Upper lobe of left lung (tissue), 6 donors: ENCODE measurements at places on chromosomes 2 and 18. TPM values are rescaled to one million over a fixed set of nuclear protein-coding genes. Genes with fewer than 3 reads are reported as not detected.

DNA sequence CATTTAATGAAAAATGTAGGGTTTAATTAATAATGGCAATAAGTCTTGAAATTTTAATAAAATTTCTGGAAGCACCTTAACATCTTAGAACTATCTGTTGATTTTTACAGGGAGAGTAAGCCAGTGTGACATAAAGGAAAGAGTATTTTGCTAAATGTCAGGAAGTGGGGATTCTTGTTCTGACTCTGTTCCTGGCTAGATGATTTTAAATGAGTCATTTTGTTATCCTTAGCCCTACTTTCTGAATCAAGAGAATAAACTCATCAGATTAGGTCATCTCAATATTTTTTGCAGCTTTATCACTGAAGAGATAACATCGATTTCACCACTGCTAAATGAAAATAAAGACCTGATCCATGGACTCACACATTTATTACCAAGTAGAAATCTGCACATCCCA is 377.5 kb upstream of the CYRIA start:
- DNase-seq = no peak

Gene FOXI3
- not detected for total RNA-seq

Gene CFAP65
- 0.26 TPM for total RNA-seq

- DNase-seq = no peak
Observed at GRCh38 chr18:48932822-48933510, 17.8 kb downstream of the SMAD7 start.

DNA sequence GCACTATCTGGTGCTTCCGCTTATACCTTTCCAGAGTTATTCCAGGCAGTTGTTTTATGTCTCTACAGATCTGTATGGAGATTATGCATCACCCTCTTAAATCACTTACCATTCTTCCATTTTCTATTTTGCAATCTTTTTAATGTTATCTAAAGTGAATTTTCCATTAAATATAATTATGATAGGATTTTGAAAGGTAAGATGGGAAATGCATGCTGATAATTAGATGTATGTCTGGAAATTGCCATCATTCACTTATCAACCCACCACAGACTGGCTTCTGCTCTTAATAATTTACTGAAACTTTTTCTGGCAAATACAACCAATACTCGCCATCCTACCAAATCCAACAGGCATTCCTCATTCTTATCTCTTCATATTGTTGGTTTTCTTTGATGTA is 227.4 kb upstream of the MC4R start:
- DNase-seq = no peak

- DNase-seq = no peak
Observed at GRCh38 chr18:12456441-12456840, 48.7 kb downstream of the PRELID3A start.

DNA sequence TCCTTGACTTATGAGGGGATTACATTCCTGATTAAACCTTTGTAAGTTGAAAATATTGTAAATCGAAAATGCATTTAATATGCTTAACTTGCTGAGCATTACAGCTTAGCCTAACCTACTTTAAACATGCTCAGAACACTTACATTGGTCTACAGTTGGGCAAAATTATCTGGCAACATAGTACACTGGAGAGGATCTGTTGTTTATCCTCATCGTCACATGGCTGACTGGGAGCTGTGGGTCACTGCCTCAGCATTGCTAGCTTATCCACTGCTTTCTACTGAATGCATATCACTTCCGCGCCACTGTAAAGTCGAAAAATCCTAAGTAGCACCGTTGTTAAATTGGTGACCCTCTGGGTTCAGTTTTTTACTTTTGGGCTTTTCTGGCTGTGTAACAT is 13.7 kb downstream of the PMS1 start:
- DNase-seq = no peak

DNA sequence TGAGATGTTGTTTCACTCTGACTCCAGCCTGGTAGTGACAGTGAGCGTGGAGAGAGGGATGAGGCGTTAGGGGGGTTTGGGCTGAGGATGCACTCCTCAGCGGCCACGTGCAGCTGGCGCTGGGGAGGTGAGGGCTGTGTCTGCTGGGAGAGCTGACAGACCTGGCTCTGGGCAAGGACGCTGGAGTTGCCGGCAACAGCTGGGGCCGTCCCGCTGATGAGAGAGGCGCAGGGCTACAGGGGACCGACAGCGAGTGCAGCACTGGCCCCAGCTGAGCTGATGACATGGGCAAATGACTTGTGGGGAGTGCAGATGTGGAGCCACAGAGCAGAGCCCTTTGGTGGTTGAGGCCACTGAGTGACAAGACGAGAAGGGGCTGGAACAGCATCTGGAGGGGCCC is 38.4 kb downstream of the COA5 start:
- DNase-seq = no peak

DNA sequence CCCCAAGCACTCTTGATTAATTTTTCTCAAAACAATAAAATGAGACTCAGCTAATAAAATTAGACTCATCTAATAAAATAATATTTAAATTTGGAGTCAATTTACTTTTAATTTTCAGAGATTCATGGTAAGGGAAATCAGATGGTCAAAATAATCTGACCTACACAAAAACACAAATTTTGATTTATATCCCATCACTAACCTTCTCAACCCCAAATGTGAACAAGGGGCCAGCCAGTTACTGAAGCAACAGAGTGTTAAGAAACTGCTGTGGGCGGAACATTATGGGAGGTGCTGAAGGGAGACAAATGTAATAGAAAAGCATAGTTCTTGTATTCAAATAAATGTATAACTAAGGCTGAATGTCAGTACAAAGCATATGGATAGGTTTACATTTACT is 28.5 kb upstream of the PPP3R1 start:
- no peak for DNase-seq

Gene ZNF385B
- 93.5 TPM for total RNA-seq

DNA sequence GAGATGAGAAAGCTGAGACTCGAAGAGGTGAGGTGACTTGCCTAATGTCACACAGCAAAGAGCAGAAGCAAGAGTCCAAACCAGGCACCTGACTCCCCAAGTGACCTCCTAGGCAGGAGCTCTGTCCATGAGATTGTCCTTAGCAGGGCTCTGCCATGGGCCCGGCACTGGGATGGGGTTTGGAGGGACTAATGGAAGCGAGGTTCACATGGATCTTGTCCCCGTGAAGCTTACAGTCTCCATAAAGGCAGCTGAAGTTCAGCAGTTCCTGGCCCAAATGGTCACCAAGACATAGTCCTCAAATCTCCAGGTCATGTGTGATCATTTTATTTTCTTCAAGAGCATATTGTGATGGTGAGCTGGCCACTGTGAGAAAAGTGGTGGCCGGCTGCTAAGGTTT is 57.0 kb upstream of the AFF3 start:
- DNase-seq = no peak

DNA sequence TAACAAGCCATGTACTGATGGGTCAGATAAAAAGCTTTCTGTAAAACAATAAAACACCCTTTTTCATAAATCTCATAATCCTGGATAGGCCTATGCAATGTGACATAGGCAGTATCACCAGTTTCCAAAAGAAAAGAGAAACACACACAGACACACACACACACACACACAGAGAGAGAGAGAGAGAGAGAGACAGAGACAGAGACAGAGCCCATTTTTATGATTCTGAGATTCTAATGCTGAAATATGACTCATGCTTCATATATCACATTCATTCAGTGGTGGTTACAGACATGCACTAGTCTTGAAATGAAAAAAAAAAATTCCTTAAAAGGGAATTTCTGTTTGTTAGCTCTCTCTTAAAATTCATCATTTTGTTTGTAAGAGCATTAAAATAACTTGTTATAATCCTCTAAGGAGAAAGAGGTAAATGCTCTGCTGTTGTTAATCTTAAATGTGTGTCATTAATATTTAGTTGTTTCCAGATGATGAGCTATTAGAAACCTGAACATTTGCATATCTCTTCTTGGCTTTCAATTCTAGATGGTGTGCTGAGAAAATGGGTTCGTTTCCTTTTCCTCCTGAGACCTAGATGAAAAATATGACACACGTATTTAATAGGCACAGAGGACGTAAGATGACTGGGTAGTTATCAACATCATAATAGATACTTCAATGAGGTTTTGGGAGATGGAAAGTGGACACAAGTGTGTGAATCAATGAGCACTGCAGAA is 1598.7 kb upstream of the ACVR2A start:
- no peak for DNase-seq

Gene REV1
- 34.6 TPM for total RNA-seq

GRCh38 chr2:120180066-120180465 is 43.1 kb downstream of the TMEM185B start:
- DNase-seq = no peak

DNA sequence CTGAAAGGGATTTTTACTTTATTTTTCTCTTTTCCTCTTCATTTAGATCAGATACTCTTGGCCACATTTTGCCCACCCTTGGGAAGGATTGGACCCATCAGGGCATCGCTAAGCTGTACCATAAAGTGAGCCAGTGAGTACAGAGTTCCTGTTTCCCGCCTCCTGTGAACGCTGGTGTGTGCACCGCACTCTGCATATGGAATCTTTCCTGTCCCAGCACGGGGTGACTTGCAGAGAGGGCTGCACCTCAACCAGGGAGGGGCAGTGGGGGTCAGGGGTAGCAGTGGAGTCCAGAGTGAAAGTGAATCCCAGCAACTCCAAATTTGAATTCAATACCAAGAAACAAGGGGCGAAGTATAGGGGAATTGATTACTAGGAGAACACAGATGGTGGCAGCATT is 58.6 kb downstream of the LPIN1 start:
- no peak for DNase-seq

- peak; percentile 69 for DNase-seq
Observed at GRCh38 chr2:121128741-121129659, 156.0 kb downstream of the TFCP2L1 start.

Gene CCDC68
- total RNA-seq = 13.0 TPM

GRCh38 chr2:118386641-118387302 is 298.5 kb downstream of the INSIG2 start:
- DNase-seq = no peak

DNA sequence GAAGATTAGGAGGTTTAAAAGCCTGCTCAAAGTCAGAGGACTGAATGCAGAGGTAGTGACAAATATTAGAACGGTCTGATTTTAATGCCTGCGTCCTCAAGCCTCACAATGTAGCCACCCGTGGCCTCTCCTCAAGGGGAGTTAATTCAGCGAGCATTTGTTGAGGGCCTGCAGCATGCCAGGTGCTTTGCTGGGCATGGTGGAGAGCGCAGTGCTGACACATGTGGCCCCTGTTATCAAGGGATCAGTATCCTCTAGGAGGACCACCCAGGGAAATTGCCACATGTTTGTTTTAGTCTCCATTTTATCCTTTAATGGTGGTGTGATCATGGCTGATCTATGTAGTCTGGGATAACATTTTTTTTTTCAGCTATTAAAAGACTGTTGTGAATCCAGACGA is 19.2 kb downstream of the PMAIP1 start:
- DNase-seq = no peak

Gene UCN
- 10.3 TPM for total RNA-seq

- no peak for DNase-seq
Observed at GRCh38 chr2:204449977-204450376, 95.3 kb upstream of the PARD3B start.
